Ascending aorta (tissue), 2 donors: ENCODE measurements at places on chromosomes 6 and 20.

- DNase-seq: no peak
These were observed 22.5 kb downstream of the SULF2 start for GRCh38 chr20:47762699-47763268.

DNA sequence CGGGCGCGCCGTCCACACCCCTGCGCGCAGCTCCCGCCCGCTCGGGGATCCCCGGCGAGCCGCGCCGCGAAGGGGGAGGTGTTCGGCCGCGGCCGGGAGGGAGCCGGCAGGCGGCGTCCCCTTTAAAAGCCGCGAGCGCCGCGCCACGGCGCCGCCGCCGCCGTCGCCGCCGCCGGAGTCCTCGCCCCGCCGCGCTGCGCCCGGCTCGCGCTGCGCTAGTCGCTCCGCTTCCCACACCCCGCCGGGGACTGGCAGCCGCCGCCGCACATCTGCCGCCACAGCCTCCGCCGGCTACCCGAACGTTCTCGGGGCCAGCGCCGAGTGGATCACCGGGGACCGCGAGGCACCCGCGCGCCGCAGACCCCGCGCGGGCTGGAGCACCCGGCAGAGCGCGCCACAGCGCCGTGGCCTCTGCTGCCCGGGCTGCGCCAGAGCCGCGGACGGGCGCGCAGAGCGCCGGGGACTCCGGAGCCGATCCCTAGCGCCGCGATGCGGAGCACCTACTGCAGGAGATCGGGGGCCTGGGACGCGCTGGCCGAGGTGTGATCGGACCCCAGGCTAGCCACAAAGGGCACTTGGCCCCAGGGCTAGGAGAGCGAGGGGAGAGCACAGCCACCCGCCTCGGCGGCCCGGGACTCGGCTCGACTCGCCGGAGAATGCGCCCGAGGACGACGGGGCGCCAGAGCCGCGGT is at the start of gene BMP2:
TSS of gene BMP2 (plus strand) at position 151 of the 692 bp plus-strand sequence. CDS start 2,441 bp downstream, outside the sequence.
- peak; percentile 72 for DNase-seq

DNA sequence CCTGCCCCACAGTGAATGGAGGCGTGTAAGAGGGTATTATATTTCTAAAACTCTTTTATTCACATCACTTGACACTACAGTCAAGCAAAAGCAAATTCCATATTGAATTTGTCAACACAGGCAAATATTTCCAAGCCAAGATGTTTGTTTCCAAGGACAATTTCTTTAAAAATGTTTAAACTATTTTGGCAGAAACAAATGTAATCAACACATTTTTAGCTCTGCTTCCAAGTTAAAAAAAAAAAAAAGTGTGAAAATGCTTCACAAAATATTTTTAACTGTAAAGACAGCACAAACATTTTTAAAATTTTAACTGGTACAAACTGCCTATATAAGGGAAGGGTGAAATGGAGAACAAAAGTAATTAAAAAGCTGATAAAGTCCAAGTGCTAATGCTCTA is 44.9 kb upstream of the DST start:
- DNase-seq: no peak

- DNase-seq: no peak
These were observed 1.4 kb upstream of the TRIM39 start for GRCh38 chr6:30325150-30325872.

DNA sequence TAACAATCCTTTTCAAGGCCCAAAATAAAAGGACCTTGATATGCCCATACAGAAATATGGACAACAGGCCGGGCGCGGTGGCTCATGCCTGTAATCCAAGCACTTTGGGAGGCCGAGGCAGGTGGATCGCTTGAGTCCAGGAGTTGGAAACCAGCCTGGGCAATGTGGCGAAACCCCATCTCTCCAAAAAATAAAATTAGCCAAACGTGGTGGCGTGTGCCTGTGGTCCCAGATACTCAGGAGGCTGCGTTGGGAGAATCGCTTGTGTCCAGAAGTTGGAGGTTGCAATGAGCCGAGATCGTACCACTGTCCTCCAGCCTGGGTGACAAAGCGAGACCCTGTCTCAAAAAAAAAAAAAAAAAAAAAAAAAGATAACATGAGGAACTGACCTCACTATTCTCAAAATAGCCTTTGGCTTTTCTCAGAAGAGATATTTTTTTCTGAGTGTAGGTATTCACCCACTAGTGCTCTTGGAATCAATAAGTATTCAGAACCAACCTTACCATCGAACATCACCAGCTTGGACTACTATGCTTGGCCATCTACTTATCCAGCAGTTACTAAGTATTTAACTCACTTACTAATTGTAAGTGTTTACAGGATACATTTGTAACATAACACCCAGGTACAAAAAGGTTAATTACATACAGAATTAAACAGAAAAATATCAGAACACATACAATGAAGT is 99.2 kb downstream of the OR2B2 start:
- no peak for DNase-seq

GRCh38 chr20:13147071-13147963 is 73.8 kb upstream of the ISM1 start:
- DNase-seq: no peak

GRCh38 chr6:156773476-156773875 is 3.7 kb upstream of the ARID1B start:
- DNase-seq: no peak

DNA sequence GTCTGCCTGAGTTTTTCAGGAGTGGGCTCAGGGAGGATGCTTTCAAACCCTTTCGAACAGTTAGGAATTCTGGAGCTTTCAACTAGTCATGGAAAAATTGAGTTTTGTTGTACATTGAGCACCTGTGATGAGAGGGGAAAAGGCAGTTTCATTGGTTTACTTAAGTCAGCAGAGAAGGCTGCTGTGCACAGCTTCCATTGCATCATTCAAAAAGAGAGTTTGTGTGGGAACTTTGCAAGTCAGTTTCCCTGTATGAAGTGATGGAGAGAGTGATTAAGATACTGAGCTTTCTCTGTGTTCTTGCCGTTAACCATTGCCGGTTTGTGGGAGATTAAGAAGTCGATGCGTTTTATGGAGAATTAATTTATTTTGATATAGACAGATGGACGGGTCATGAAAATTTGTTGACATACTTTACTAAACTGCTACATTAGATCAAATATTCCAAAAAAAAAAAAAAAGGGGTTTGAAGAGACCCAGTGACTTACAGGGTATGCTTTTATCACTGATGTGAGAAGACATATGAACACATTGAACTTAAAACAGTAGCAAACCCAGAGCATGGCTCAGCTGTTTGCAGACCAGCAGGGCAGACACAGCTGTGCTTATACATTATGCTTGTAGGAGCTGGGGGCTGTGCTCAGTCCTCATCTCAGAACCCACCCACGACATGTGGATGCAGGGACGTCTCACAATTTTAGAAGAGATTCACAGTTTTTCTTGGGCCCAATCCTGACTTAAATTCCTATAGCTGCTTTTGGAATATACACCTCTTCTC is 234.1 kb downstream of the SOX4 start:
- DNase-seq: no peak

- DNase-seq: no peak
These were observed 12.9 kb downstream of the MAPRE1 start for GRCh38 chr20:32832664-32833063.

GRCh38 chr6:136550045-136550329 is 235 bp downstream of the MAP7 start:
- DNase-seq: no peak

- DNase-seq: no peak
These were observed 43.6 kb upstream of the SLC32A1 start for GRCh38 chr20:38680500-38681306.

- DNase-seq: peak; percentile 73
These were observed 206.9 kb downstream of the IBTK start for GRCh38 chr6:82040405-82041221.

DNA sequence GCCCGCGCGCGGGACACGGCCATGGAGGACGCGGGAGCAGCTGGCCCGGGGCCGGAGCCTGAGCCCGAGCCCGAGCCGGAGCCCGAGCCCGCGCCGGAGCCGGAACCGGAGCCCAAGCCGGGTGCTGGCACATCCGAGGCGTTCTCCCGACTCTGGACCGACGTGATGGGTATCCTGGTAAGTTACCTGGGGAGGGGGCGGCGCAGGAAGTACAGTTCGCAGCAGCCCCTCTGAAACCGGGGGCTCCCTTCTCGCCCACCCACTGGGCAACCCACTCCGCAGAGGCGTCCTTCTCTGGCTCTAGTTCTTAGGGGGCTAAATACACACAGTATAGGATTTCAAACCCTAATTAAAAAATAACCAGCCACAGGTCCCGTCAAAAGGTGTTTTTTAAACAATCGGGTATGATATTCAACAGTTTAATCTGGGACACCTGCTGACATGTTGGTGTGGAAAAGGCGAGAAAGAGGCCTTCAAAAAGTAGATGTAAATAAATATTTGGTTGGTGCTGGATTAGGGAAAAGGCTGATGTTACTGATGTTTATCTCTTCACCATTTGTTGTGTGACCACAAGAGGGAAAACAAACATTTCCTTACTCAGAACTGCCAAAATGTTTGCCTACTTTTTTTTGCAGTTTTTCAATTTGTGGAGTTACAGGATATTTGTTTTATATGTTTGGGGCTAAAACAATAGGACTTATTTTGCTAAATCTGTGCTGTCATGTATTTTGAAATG is 577 bp downstream of the SASH1 start:
- no peak for DNase-seq

- no peak for DNase-seq
These were observed 548.9 kb downstream of the CBLN4 start for GRCh38 chr20:55456316-55456940.
